Left lung (tissue), 14 donors: ENCODE measurements at places on chromosomes 1 and 21. TPM values are rescaled to one million over a fixed set of nuclear protein-coding genes. Genes with fewer than 3 reads are reported as not detected.

The LCE2B gene
- total RNA-seq, result not detected

The TM2D1 gene
- total RNA-seq, result 48.3 TPM

DNA sequence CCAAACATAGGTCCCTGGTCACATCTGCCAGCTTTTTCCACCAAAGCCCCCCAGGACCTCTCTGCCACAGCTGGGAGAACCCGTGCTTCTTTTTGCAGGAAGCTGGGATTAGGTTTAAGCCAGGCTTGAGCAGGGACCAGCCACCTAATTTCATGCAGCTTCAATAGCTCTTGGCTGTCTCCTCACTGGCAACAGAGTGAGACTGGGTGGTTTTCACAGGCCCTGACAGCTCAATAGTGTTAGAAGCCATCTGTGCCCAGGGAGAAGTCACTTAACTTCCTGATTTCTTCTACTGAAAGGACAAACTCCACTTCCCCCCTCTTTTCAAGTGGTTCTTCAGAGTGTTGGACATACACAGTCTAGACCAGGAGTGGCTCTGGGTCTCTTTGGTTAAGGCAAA lies 20.4 kb upstream of the SRSF4 start:
- peak; percentile 57 for DNase-seq

DNA sequence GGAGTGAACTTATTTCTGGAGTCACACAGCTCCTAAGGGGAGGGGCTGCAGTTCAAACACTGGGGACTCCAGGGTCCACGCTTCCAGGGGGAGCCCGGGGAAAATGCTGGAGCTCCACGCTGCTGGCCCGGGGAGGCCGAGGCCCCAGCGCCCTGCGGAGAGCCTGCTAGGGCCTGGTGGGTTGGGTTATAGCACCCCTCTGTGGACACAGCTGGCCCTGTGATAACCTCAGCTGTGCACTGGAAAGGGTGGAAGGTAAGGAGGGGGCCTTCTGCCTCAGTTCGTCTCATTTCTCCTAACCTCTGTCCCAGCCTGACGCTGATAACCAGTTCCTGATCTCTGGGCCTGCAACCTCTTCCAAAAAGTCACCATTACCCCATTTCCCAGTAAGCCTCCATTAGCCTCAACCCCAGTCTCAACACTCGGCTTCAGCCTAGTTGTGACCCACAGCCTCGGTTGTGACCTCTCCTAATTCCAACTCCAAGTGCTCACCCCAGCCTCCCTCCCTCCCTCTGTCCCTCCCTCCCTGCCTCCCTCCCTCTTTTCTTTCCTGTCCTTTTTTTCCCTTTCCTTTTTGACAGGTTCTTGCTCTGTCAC lies 7.1 kb downstream of the NBL1 start:
- DNase-seq, result peak; percentile 67

DNA sequence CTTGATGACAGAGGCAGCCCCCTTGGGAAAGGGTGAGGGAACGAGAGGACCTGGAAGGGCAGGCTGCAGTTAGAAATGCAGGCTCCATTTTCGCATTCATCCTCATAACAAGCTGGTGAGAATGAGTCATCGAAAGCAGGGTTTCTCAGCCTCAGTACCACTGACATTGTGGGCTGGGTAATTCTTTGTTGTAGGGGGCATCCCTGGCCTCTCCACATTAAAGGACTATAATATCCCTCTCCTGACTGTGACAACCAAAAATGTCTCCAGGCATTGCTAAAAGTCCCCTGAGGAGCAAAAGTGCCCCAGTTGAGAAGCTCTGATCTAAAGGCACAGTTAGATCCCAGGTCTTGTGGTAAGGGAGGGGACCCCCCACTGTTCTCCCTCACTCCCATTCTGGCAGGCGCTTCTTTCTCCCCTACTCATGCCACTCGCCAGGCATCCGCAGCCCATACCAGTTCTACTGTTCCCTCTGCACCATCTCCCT lies 20.4 kb downstream of the KCNN3 start:
- DNase-seq, result no peak
